Ovary (tissue), 10 donors: ENCODE measurements at places on chromosomes 1 and 21. TPM values are rescaled to one million over a fixed set of nuclear protein-coding genes. Genes with fewer than 3 reads are reported as not detected.
A peak's percentile ranks its signal among the peaks of the same experiment; 100 is the strongest.

DNA sequence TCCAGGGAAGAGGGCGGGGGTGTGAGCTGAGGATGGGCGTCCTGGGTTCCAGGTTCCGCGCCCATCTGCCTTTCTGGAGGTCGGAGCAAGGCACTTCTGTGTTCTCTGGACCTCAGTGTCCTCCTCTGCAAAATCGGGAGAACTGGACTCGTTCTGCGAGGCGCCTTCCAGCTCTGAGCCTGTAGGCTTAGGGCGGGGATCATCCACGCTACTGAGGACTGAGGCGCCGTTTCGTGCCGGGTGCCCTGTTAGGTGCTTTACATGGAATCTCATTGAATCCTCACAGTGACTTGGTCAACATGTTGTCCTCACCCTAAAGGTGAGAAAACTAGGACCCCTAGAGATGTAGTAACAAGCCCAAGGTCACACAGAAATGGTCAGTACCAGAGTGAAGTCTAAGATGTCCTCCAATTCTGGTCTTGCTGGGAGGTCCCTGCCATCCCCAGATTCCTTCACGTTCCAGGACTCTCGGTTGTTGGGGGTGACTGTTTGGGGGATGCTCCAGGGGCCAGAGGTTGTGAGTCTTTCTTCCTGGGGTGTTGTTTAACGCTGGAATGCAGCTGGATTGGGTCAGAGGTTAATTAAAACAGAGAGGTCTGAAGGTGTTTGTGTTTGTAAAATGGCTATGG lies 677 bp downstream of the PRKAA2 start:
- H3K36me3 ChIP-seq, result no peaks in the 10 kb centered on the region
- H3K4me1 ChIP-seq, result peaks cover 3% of the 10 kb centered on the region
- no peak for DNase-seq
- H3K27me3 ChIP-seq, result no peaks in the 10 kb centered on the region
- peak overlapping the region; percentile 73 for H3K4me3 ChIP-seq

GRCh38 chr1:226429858-226430715 lies 22.2 kb upstream of the PARP1 start:
- DNase-seq, result no peak
- no peaks in the 10 kb centered on the region for H3K36me3 ChIP-seq
- no peak overlapping the region for H3K27ac ChIP-seq

The MMP23B gene
- 128 TPM for total RNA-seq

The RGS8 gene
- 0.15 TPM for total RNA-seq
